ENCODE measurements at places on chromosomes 12 and 14.

GRCh38 chr14:55518391-55518790, 61.6 kb upstream of the KTN1 start:
- no peak for DNase-seq

DNA sequence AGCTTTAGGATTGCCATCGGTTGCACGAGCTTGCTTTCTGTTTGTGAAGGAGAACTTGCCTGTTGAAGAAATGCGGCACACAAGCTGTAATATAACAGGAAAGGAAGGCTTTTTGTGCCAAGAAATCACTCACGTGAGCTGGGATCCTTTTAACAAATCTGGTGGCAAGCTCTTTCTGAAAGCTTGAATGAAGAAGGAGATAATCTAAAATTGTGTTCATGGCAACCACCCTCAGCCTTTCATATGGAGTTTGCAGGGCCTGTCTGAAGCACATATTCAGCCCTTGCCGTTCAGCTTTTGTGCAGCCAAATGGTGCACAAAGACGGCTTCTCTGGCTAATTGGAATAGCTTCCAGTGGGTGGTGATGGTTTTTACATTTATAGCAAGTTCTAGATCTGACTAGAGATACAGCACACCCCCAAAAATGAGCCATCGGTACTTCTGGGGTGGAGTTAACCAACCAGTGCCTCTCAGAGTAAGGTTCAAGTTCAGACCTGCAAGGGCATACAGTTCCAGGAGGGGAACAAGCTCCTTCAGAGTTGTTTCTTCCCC, 107.4 kb downstream of the AEBP2 start:
- DNase-seq = no peak

DNA sequence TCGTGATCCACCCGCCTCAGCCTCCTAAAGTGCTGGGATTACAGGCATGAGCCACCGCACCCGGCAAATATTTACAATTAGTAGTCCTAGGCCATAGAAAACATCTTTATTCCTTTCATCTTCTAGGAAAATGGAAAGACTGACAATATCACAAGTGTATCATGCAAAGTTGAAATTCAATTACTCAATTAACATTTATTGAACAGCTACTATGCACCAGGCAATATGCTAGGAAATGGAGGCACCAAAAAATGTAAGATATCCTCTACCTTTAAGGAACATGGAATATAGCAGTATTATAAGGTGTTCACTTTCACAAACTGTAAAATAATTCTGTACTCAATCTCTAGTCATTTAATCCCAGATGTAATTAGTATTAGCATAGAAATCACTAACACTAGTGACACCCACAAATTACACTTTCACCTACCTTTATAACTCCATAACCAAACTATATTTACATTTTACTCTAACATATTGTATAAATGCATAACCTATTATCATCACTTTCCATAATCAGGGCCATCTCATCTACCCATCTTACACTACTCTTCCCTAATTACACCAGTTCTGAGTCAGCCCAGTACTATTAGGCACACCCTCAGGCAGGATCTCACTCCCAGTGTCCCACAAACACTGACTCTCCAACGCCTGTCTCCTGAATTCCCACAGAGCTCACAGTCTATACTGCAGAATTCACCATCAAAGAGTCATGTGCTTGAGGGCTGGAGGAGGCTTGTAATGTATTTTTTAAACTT, 10.4 kb downstream of the CORO1C start:
- DNase-seq = no peak

DNA sequence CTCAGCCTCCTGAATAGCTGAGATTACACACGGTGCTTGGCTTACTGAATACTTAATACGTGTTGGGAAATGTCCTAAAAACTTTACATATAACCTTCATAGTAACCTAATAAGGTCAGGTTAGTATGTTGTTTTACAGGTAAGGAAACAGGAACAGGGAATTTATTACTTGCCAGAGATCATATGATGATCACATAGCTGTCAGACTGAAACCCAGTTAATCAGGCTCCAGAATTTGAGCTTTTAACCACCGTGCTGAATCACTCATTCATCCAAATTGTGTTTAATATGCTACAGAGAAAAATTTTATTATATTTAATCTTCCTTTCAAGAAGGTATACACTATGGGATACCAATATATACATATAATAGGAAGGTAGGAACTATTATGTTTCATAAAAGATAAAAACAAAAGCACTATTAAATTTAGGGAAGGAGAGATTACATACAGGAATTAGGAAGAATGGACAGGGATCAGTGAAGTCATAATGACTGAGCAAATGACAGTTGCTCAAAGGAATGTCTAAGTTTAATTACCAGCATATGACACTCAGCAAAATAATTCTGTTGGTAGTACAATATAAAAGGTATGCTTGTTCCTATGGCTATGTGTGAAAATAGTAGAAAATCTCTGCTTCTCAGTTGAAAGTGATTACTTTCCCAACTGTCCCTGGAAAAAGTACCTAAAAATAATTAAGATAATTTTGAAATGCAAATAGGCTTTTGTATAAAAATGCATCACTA, 59.3 kb downstream of the HEATR5A start:
- DNase-seq = no peak

DNA sequence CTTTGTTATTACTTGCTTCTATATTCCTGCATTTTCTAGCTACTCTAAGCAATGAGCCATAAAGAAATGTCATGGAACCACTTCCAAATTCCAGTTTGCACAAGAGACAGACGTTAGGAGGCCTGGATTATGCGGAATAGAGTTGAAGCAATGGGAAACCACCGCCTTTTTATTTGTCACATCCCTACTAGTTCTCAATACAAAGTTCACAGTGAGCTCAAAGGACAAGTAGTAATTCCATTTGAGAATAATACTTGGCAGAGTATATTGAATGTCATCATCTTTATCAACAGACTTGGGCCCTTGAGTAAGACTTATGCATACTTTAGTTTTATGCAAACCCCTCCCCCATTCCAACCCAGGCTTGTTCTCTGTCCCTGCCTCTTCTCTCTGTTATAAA, 3.7 kb upstream of the SLC15A5 start:
- no peak for DNase-seq

GRCh38 chr12:104097954-104098353, 33.6 kb downstream of the HCFC2 start:
- no peak for DNase-seq

Measured in stimulated activated CD4-positive, alpha-beta T cell treated with anti-CD3 and anti-CD28 coated beads, Interleukin-1b, Interleukin-23, amount 100 ng/mL, for 24 hours (primary cell).